ENCODE measurements at places on chromosomes 5 and 9.
A peak's percentile ranks its signal among the peaks of the same experiment; 100 is the strongest.

DNA sequence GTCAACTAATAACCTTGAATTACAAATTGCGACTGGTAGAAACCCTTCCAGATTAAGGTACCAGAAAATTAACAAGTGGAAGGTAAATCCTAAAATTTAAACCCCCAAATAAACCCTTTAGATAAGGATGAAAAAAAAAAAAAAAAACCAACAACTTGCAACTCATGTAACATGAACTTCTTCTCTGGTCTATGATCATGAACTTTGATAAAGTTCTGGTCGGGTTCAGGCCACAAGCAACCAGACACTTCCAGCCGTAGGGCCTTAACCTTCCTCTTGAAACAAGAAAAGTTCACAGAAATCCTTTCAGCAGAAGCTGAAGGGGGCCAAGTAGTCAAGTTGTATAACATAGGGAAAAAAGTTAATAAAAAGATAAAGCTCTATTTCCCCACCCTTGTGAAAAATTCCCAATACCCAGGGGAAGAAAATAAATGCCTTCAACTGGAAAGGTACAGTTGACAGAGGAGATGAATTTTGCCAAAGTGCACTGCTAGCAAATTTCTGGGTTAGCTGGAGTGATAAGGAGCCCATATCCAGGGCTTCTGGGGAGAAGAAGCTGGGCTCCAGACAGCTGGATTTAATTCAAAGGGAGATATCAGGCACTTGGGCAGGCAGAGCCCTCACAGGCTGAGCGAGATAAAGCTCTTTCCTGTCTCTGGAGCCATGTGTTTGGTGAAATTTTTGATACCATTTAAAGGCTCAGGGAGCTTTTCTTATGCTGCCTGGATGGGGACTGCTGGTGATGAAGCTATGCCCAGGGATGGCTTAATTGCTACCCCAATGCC is 234.2 kb upstream of the PANK3 start:
- DNase-seq: no peak

DNA sequence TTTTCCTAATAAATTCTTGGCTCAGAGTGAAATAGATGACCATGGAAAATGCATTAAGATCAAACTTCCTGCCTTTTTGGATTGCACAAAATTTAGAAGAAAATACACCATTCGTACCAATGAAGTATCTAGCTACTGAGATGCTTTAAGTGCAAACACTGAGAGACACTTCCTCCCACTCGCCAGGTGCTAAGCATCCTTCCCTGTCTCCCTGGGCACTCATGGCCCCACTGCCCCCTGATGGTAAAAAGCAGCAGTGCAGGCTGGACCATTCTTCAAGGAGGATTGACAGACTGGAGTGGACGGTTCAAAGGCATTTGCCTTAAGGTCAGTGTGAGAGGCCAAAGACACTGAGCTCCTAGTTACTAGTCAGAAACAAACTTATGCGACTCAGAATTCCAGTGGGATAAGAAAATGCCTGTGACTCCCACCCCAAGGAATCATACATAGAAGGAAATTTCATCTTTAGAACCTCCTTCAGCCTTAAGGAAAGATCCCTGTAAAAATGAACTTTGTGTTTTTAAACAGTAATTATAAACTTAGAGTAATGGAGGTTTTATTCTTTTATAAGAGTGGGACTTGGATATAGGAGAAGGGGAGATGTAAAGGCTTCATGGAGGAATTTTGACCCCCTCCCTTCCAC is 86.0 kb upstream of the SLC30A5 start:
- peak; percentile 88 for DNase-seq

- peak; percentile 32 for DNase-seq
Measured at GRCh38 chr9:111937781-111938426, 41.3 kb downstream of the UGCG start.

GRCh38 chr5:52896534-52897237 is 92.5 kb upstream of the ITGA2 start:
- DNase-seq: no peak

DNA sequence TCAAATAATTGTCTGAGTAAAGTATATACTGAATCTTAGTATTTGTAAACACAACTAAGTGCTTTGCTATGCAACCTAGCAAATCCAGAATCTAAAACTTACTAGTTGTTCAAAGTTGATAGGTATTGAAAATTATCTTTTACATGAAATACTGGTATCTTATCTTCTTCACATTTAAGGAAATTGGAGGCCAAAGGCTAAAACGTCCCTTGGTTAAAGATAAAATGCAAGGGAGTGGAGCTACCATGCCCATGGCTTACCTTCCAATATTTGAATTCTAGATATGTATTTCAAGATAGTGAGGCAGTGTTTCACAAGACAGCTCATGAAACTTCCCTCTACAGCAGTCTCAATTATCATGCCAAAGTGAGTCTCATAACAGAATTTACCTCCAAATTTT is 373.5 kb downstream of the KIAA0825 start:
- DNase-seq: no peak

DNA sequence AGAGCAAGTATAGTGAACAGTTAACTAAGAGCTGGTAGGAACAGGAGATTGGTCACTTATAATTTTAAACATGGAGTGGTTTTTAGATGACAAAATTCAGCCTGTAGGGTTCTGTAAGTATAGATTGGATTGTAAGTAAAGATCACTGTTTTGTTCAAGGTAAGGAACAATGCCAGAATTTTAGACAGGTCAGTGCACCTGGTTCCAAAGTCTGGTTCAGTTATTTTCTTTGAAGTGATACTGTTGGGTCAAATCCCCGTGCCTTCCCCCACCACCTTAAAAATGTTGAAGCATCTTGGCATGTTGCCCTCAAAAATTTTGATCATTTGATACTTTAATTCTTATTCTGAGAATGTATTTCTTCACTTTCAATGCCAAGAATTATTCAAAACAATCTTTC is 12.9 kb downstream of the RAD23B start:
- no peak for DNase-seq

DNA sequence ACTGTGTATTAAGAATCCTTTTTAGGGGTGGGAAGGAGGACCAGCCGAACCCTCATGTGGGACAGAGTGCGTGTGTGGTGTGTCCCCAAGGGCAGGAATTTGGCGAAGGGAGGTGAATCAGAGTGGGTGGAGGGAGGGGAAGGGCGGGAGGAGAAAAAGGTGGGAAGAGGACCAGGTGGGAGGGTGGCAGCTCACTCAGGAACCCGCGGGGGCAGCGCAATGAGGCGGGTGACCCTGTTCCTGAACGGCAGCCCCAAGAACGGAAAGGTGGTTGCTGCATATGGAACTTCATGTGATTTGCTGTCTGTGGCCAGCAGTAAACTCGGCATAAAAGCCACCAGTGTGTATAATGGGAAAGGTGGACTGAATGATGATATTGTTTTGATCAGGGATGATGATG is 8.8 kb upstream of the POLR1E start:
- no peak for DNase-seq

- DNase-seq: no peak
Measured at GRCh38 chr5:67493676-67494075, 297.1 kb upstream of the CD180 start.

- DNase-seq: no peak
Measured at GRCh38 chr5:100577506-100577905, 42.3 kb downstream of the FAM174A start.

GRCh38 chr9:93118863-93119702 is 15.0 kb downstream of the NINJ1 start:
- peak; percentile 25 for DNase-seq

- no peak for DNase-seq
Measured at GRCh38 chr9:126564716-126565115, 49.0 kb upstream of the LMX1B start.

DNA sequence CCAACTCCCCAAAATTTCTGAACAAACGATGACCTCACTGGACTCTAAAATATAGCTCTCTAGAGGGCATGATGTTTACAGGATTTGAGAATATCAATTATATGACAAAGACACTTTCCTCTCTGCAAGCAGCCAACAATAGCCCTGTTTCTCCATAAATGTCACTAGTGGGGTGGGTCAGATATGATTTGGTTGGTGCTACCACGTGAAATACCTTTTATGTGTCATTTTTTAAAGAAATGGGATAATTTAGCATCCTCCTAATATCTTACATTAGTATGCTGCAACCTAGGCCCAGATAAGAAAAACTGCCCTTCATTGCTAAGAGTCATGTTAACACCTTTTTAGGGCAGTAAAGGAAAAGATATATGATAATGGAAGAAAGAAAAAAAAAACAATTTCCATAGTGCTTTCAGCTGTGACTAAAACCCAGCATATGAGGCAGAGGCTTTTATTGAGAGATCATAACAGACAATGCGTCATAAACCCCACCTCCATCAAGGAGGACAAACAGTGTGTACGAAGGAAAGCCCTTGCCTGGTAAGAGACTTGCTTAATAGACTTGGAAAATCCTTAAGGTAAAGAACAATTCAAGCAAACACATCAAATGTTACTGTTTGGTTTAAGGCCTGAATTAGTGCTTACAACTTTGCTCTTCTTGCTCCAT is 372.4 kb upstream of the PAPPA start:
- DNase-seq: no peak

DNA sequence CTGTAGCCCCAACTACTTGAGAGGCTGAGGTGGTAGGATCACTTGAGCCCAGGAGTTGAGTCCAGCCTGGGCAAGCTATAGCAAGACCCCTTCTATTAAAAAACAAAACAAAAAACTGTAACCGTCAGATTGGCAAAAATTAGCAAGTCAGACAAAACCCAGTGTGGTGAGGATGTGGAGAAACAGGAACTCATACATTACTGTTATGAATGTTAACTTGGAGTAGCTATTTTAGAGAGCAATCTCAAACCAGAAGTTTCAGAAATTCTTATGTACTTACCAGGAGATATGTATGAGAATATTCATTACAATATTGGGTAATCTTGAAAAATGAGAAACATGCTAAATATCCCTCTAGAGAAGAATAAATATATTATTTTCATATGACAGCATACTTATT is 120.3 kb downstream of the INVS start:
- no peak for DNase-seq

GRCh38 chr5:135186662-135187522 is 152.9 kb upstream of the PITX1 start:
- no peak for DNase-seq

DNA sequence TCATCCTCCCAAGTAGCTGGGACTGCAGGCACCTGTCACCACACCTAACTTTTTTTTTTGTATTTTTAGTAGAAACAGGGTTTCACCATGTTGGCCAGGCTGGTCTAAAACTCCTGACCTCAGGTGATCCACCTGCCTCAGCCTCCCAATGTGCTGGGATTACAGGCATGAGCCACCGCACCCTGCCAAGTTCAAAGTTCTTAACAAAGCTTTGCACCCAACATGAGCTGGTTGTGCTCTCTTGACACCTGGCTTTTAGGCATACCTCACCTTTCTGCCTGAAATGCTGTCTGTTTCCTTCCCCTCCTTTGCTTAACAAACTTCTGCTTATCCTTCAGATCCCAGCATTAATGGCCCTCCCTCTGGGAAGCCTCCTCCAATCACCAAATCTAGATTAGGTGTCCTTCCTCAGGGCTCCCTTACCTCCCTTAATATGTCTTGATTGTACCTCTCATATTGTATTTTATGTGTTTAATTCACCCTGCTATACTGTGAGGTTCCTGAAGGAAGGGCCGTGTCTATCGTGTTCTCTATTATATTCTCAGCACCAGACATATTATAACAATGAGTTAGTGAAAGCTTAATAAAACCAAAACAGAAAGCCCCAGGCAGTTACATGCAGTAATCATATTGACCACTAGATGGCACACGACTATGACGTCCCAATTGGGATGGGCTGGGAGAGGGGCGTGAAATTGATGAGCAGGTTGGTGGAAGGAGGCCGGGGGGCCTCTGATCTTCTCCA is 62.9 kb upstream of the PPARGC1B start:
- DNase-seq: no peak

DNA sequence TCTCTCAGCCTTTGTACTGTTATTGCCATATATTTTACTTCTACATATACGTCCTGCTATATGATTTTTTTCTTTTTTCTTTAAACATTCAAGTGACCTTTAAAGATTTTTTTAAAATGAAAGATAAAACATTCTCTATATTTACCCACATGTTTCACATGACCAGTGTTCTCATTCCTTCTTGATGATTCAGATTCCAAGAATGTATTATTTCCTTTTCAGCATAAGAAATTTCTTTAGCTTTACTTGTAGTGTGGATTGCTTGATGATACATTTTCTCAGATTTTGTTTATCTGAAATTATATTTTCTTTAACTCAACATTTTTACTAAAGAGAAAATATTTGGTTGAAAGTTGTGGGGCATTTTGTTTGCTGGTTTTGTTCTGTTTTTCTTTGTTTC is 792.1 kb downstream of the BRINP1 start:
- DNase-seq: no peak

DNA sequence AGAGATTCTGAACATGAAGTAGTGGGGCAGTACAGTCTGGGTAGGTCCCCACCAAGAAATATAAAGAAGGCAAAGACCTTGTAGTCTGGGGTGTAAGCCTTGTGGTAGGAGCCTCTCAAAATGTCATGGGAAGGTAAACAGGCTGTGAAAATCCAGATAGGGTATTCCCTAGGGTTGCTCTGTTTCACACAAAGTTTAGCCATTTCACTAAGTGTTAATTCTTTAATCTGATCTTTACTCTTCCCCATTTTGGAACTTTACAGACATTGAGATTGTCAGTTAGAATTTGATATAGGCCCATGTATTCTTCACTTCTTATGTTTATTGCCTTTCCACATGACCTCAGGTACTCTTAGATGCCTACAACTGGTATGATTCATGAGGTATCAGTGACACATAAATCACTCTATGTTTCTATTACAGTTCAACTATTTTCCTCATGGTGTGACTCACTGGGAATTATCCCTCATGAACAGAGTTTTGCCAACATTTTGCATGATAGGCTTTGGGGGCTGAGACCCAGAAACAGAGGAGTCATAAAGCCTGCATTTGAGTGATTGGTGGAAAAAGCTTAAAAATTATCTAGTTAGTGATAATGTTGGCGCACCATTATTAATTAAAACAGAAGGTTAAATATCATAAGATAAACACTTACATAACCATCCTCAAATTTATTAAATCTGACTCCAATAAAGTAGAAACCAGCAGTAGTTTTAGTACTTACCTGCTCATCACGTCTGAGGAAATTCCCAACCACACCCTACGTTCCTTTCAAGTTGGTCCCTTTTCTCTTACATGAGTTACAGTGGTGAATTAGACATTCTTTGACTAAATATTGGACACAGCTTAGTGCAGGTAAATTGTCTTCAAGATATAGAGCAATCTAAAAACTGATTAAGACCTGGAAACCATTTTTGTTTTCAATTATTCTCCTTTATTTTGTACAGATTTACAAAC is 399.8 kb upstream of the MEF2C start:
- no peak for DNase-seq

DNA sequence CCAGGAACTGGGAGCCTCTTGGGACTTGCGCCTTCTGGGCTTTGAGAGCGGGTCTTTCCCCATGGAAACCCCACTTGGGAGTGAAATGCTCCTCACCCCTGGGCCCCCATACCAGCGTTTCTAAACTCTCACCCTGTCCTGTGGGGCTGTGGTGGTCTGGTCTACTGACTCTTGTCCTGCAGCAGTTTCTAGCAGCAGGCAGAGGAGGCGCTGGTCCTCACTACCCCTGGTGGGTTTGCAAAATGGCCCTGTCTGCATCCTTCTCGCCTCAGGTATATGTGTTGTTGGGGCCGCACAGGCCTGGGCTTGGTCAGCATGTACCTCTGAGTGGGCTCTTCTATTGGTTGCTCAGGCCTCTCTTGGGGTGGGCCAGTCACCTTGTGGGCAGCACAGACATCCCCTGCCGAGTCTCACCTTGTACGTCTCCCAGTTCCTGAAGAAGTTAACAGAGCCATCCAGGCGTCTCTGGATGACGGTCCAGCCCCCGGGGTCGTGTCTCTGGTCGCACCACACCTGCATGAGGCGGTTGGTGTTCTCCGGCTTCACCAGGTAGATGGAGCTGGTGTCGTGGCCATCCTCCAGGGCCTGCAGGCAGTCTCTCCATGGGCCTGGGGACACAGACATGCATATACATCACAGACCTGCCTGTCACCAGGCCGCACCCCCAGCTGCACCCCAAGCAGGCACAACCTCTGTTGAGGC is 29.0 kb downstream of the ANGPTL2 start:
- DNase-seq: no peak
